Common myeloid progenitor, CD34-positive (primary cell): ENCODE measurements at places on chromosomes 5 and 9.

GRCh38 chr9:86250123-86250522 is 9.3 kb downstream of the C9orf153 start:
- no peak for DNase-seq

- DNase-seq, result no peak
Observed at GRCh38 chr5:177983763-177984583, 12.1 kb downstream of the PROP1 start.

- DNase-seq, result no peak
Observed at GRCh38 chr5:51465165-51465564, 81.9 kb downstream of the ISL1 start.

DNA sequence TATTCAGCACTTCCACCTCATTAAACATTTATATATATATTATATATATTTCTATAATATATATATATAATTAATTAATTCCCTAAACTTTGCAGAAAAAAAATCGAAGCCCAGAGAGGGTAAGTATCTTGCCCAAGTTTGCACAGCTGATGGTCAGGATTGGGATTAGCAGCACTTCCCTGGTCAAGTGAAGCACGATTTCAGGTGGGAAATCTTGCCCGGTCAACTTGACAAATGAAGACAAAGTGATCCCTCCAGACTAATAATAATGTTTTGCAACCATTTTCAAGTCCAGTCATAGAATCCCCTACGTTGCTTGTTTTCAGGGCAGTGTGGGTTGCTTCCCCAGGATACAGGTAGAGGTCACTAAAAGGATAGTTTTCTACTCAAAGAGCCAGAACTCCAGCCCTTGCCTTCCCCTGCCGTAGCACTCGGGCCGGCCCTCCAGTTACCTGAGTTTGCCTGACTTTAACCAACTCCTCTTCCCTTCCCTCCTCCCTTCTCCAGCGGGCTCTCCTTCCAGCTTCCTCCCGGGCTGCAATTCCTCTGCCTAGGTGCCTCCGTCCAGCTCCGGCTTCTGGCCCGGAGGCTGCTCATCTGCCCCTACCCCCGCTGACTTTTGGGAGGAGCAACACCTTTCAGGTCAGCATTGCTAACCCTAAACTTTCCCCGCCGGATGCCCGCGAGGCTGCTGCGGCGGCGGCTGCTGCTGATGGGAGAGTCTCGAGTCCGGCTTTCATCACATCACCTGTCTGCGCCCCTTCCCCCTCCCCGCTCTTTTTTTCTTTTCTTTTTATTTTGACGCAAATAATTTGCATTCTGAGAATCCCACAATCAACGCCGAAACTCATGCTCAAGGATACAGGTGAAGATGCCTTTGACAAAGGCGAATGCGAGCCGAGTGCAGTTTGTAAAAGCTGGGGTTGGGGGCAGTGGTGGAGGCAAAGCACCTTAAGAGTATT is 930 bp downstream of the PRLR start:
- peak; percentile 2 for DNase-seq

DNA sequence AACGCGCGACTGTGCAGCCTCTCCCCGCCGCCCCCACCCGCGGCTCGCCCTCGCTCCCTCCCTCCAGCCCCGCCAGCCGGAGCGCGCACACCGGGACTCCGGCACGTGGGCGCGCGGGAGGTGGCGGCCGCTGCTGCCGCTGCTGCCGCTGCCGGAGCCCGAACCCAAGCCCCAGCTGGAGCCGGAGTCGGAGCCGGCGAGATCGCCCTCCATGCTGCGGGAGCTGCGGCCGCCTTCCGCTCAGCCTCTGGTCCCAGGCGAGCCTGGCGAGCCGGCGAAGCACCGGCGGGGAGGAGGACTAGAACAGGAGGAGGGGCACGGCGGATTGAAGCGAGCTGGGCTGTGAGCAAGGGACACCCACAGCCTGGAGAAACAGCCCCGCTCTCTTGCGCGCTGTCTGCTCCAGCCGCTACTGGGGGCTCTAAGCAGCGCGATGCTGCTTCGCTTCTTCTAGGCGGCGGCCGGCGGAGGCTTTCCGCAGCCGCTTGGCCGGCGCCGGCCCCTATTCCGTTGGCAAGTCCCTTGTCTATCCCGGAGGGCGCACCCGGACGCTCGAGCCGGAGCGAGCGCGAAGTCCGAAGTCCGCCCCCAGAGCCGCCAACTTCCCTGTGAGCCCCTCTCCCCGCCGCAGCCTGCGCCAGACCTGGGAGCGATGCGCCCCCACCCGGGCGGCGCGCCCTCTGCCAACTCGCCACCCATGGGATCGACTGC is 598.7 kb upstream of the SGCD start:
- DNase-seq, result peak; percentile 14

GRCh38 chr5:4942831-4943178 is 197.3 kb upstream of the ADAMTS16 start:
- no peak for DNase-seq

DNA sequence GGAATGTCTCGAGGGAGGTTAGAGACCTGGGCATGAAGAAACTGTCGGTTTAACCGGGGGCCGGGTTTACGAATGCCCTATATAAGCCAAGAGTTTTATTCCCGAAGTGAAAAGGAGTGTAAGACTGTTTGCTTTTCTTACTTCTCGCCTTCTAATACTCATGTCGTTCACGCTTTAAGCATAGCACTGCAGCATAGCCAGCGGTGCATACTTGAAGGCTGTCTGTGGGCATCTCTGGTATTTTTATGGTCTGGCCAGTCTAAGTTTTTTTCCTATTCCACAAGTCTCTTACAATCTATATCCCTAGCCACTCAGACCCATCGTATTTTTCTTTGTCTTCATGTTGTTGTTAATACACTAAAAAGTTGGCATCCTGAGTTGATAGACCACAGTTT is 1.2 kb downstream of the UHRF2 start:
- DNase-seq, result no peak

DNA sequence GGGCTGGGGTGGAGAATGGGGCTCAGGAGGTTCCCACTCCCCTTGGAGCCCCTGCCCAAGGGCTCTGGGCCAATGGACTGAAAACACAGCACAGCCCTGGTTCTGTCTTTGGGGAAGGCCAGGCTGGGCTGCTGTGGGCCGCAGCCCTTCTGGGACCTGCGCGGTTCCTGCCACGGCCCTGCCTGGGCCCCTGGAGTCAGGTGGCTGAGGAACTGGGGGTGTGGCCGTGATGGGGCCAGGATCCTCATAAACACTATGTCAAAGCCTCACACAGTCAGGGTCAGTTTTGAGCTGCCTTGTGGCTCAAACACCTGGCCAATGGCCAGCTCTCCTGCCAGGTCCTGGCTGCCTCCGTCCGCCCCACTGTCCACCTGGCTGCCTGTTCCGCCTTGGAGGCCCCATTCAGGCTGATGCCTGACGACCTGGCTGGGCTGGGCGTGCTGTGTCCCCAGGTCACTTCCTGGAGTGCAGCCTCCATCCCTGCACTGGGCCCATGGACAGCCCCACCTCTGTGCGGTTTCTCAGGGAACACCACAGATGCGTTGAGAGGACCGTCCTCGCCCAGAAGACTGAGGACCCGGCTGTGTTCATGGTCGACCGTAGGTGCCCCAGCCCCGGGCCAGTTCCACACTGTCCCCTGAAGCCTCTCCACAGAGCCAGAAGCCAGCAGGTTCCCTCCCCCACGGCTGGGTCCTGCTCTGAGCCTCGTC is 27.5 kb downstream of the PAEP start:
- no peak for DNase-seq

DNA sequence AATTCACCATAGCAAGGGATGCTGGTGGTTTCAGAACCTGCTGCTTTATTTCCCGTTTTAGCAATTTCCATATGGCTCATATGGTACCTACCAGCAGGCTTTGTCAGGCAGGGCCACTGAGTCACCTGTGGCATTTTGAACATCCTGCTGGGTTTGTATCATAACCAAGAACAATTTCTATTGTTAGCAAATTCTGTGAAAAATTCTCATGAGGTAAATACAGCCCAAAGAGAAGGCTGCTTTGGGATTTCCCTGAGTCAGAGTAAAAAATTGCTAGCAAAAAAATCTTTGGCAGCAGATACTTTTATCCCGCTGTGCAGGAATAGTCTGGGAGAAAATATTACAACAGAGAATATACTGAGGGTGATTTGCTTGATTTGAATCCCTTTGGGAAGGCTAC is 52.7 kb downstream of the PRR16 start:
- DNase-seq, result no peak

DNA sequence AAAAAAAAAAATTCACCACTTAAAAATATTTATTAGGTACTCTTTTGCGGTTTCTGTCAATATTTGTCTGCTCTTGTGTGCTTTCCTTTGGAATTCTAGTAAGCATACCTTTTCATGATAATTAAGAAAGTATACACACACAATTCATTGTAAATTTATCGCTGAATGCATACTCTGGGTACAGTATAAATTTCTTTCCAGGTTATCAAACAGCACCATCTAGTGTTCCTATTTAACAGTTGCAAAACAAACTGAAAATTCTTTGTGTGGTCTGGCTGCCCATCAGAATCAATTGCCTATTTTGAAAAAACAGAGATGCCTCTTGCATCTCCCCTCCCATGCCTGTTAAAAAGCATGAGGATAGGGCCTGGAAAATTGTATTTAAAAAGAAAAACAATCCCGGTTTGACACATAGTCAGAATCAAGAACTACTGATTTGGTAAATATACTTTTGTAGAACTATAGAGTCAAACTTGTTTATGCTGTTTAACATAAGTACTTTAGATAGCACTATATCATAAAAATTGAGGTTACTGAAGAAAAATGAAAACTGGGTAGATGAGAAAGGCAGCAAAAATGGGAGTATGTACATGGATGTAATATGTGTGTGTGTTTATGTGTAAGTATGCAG is 16.2 kb downstream of the PGGT1B start:
- DNase-seq, result peak; percentile 63

DNA sequence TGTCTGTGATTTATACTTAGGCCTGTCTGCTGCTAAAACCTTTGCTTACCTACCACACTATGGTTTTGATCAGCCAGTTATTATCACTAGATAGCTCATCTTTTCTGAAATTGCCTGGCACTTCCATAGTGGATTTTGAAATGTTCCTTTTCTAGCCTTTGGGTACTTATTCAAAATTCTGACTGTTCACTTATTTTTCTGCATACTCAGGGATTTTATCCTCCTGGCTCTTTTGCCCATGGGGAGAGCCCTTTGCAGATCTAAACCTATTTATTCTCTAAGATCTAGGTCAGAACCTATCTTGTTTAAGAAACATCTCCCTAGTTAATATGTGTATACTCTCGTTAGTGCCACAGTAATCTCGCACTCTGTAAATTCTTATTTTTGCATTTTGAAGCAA is 103.5 kb upstream of the C9orf72 start:
- no peak for DNase-seq

GRCh38 chr9:129435988-129436717 is 184.7 kb downstream of the C9orf50 start:
- DNase-seq, result no peak

- DNase-seq, result no peak
Observed at GRCh38 chr5:75142566-75143136, 90.3 kb upstream of the GCNT4 start.

DNA sequence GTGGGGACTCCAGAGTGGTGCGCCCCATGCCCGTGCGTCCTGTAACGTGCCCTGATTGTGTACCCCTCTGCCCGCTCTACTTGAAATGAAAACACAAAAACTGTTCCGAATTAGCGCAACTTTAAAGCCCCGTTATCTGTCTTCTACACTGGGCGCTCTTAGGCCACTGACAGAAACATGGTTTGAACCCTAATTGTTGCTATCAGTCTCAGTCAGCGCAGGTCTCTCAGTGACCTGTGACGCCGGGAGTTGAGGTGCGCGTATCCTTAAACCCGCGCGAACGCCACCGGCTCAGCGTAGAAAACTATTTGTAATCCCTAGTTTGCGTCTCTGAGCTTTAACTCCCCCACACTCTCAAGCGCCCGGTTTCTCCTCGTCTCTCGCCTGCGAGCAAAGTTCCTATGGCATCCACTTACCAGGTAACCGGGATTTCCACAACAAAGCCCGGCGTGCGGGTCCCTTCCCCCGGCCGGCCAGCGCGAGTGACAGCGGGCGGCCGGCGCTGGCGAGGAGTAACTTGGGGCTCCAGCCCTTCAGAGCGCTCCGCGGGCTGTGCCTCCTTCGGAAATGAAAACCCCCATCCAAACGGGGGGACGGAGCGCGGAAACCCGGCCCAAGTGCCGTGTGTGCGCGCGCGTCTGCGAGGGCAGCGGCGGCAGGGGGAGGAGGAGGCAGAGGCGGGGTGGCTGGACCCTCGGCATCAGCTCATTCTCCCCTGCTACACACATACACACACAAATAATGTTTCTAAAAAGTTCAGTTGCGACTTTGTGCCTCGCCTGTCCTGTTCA is 668 bp downstream of the GLIS3 start:
- DNase-seq, result peak; percentile 49

DNA sequence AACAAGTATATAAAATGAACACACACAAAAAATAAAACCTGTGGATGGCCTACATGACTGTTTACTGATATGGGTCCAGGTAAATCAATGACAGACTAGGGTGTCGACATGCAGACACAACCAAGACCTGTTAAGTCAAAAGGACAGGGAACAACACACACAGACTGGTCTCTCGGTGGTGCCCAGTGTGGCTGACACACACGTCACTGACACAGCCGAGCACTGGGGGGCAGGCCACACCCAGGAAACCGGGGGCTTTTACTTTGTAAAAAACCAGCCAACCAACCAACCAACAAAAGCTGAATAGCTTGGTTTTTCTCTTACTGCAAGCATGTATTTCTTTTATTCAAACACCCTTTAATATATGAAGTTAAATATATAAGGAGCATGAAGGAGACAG is 5.0 kb downstream of the FAM163B start:
- DNase-seq, result peak; percentile 20

DNA sequence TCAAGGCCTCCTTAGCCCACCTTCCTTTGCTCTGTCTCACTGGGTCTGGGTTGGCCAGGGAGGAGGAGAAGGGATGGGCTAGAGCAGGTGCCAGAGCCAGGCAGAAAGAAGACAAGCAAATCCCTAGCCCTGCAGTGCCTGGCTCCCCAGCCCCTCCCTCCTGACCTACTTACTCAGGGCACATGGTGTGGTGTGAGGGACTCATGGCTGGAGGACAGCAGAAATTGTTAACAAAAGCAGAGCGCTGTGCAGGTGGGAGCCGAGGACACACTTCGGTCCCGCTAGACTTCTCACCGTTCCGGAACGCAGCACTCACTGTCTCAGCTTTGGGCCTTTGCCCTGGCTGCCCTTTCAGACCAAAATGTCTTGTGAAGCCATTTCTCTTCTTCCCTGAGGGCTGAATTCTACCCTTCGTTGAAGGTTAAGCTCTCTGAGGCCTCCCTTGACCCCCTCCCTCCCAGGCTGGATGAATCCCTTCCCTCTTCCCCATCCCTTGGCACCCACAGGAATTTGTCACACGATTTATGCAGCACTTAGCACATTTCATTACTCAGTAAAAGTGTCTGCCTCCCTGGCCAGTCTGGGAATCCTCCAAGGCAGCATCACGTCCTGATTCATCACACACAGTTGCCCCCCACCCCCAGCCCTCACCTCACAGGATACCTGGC is 263.9 kb upstream of the TRPC7 start:
- no peak for DNase-seq

- DNase-seq, result peak; percentile 82
Observed at GRCh38 chr9:33227008-33227398, 13.0 kb upstream of the SPINK4 start.

GRCh38 chr9:7245976-7246580 is 488.3 kb downstream of the KDM4C start:
- peak; percentile 87 for DNase-seq

DNA sequence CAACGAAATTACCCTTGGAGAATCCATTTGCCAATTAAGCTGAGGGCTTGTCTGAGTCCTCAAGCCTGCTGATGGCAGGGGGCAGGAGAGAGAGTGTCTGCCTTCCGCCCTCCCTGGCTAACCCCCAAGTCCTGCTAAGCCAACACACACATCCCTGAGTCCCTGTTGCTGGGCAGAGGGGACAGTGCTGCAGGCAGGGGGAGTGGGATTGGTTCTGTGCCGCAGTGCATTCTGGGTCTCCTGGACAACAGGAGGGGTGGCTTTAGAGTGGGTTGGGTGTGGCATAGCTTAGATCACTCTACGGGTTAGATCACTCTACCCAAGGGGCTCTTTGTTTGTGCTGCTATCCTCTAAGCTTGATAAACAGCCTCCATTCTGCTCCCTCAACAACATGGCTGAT is 427.7 kb downstream of the CDK5RAP2 start:
- DNase-seq, result no peak
